PC-9 (cell line): ENCODE measurements at places on chromosomes 7 and 10.

DNA sequence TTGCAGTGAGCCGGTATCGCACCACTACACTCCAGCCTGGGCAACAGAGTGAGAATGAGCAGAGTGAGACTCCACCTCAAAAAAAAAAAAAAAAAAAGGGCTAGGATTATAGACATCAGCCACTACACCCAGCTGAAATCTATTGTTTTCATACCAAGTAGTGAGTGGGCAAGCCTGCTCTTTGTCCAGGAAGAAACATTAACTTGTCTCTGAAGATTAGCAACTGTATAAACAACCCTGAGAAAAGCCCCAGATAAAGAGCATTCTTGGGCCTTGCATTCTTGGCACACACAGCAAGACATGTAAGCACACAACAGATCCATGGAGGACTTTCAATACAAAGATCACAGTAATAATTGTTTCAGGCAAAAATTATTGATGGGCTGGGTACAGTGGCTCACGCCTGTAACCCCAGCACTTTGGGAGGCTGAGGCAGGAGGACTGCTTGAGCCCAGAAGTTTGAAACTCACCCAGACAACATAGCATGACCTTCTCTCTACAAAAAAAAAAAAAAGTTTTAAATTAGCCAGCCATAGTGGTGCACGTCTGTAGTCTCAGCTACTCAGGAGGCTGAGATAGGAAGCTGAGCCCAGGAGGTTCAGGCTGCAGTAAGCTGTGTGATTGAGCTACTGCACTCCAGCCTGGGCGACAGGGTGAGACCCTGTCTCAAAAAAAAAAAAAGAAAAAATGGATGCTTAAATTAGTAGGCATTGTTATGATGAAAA, 4.4 kb downstream of the PSPH start:
- no peak for DNase-seq

- no peak for DNase-seq
Observed at GRCh38 chr10:100710151-100710871, 35.1 kb upstream of the PAX2 start.

DNA sequence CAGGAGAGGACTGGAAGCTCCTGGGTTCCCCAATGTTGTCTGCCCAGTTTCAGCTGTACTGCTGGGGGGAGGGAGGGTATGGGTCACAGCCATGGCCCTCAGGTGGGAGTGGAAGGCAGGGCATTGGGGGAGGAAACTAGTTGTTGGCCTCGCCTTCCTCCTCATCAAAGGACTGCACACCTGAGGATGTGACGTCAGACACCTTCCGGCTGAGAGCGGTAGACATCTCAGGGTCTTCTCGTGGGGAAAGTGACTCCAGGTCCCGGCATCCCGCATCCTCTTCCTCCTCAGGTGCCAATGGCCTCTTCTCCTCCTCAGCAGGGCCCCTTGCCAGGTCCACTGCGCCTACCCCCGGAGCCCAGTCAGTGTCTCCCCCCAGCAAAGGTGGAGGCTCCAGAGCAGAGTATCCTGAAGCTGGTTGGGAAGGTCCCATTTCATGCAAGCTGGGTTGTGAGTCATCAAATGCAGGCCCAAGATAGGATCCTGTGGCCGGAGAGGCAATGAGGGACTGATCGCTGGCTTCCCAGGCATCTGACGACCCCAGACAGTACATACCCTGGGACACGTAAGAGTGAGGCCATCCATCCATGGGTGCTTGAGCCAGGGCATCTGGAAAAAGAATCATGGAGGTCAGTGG, 6.0 kb downstream of the FAM131B start:
- no peak for DNase-seq

- DNase-seq = no peak
Observed at GRCh38 chr7:96397936-96398598, 76.2 kb upstream of the SLC25A13 start.

DNA sequence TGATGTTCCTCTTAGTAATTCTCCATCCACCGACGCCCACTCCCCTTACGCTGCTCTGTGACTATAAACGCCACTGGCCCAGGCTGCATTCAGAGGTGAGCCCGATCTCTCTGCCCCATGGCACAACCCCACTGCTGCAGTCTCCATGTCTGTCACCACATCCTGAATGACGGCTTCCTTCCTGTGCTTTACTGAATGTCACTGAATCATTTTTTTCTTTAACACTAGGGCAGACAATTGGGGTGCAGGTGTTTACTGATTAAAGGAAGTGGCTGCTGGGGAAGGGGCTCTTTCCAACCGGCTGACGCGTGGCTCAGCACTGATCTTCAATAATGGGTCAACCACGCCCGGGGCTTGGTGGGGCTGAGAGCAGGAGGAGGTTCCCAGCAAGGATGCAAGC, 208.3 kb downstream of the USP6NL start:
- DNase-seq = no peak

GRCh38 chr7:114934713-114935112, 12.8 kb downstream of the MDFIC start:
- no peak for DNase-seq

DNA sequence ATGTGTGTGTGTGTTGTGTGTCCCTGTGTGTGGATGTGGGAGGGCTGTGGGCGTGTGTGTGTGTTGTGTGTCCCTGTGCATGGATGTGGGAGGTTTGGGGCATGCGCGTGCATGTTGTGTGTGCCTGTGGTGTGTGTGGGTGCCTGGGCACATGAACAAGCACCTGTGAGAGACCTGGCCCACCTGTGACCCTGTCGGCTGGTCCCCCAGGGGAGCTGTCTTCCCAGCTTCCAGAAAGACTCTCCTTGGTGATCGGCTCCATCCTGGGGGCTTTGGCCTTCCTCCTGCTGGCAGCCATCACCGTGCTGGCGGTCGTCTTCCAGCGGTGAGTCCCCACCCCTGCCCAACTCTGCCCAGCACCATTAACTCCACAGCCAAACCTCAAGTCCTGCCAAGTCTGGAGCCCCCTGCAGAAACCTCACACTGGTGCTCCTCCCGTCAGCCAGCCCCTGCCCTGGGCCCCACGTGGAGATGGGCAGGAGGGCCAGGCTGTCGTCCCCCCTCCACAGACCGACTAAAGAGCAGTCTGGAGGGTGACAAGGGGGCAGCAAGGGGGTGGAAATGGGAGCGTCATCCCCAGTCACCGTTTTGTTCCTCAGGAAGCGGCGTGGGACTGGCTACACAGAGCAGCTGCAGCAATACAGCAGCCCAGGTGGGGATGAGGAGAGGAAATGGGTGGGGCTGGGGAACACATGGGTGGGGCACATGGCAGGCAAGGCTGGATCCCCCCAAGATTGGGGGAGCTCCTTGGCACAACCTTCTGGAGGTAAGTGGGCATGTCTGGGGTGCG, 12.7 kb downstream of the EPHB6 start:
- peak; percentile 10 for DNase-seq

- DNase-seq = no peak
Observed at GRCh38 chr7:105815576-105815975, 60.8 kb downstream of the ATXN7L1 start.

GRCh38 chr7:135771051-135771450, 22.4 kb upstream of the FAM180A start:
- DNase-seq = no peak

DNA sequence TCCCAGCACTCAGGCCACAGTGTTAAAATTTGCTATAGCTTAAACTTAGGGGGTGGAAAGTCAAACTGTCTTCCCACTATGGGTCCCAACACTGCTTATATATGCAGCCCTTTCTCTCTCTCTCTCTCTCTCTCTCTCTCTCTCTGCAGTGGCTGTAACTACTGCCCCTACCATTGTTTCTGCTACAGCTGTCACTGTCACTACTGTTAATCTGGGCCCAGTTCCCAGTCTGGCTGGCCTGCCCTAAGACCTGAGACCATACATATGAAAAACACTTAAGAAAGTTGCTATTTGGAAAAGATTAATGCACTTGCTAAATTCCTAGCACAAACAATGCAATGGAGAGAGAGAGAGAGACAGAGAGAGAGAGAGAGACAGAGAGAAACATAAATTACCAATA, 78.6 kb downstream of the THSD7A start:
- no peak for DNase-seq

DNA sequence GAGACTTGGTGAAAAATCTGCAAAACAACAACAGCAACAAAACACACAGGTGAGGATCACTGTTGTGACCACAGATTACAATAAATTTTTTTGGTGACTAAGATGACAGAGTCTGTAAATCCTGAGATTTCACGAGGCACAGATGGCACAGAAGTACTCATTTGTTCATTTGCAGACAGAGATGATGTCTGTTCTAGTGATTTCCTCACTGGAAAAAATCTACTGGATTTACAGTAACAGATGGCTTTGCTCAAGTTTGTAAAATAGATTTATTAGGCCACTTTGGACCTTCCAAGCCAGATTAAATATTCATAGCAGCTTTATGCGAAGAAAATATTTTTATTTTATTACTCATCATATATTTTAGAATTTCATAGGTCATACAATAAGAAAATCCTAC, 113.5 kb upstream of the IL6 start:
- DNase-seq = no peak

- no peak for DNase-seq
Observed at GRCh38 chr7:24419077-24419476, 135.1 kb downstream of the NPY start.

- DNase-seq = no peak
Observed at GRCh38 chr7:25798344-25798743, 353.7 kb upstream of the NFE2L3 start.

- DNase-seq = no peak
Observed at GRCh38 chr10:47018026-47018735, 107.0 kb downstream of the PTPN20 start.

DNA sequence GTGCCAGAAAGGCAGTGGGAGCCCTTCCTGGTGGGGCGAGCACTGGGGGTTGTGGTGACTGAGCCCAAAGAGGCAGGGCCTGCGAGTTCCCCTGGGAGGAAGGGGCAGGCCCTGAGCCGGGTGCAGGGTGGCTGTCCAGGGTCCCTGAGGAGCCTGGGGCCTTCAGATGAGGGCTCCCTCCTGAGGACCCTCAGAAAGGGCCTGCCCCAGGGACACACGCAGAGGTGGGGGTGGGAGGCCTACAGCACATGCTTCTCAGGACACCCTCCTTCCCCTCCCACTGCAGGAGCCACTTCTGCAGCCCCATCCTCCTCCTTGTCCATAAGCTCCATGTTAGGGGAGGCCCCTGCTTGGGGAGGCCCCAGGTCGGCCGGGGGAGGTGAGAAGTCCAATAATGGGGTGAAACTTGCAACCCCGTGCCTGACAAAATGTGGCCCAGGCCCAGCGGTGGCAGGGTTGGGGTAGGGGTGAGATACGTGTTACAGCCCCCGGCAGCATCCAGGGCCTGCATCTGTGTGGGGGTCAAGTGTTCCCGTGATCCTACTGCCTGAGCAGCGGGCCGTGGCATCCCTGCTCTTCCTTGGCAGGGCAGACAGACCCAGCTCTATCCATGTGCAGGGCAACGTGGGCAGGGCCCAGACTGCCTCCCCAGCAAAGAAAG, 31.8 kb upstream of the RET start:
- no peak for DNase-seq

- peak; percentile 33 for DNase-seq
Observed at GRCh38 chr10:70671619-70672164, 614 bp upstream of the ADAMTS14 start.

GRCh38 chr10:3195286-3195685, 22.7 kb upstream of the PITRM1 start:
- DNase-seq = no peak

DNA sequence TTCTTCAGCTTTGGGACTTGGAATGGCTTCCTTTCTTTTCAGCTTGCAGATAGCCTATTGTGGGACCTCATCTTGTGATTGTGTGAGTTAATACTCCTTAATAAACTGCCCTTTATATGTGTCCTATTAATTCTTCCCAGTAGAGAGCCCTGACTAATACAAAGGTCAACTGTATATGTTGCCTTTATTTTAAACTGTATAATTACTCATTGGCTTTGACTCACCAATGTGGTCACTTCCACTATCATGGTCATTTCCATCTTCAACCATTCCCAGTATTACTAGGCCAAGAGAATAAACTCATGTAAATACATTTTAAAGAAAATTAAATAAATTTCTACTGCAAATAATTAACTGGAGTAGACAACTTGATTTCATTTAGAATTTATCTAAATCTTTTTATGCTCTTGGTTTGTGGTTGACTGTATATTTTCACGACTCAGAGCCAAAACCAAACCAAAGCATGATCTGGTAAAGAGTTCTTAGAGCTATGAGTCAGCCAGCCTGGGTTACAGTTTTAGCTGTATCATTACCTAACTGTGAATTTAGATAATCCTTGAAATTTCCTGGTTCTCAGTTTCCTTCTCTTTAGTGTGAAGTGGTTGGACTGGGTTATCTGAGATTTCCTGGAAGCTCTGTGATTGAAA, 188.4 kb downstream of the PPP1R3A start:
- no peak for DNase-seq

DNA sequence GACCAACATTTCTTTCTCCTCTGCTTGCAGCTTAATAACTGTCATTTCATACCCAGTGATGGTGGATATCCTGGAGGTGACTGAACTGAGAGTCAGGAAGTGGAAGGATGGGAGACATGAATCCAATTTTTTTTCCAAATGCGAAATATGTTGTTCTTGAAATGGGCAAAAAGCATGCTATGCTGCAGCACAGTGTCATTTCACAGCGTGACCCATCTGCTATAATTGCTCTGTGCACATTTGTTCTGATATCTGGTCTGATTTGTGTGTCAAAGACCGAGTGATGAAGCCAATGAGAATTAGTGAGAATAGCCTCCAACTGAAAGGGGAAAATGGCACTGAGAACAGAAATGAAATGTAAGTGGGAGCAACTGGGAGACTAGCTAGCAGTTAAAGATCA, 329.6 kb upstream of the PHYHIPL start:
- no peak for DNase-seq

GRCh38 chr7:129908181-129908580, 44.6 kb downstream of the UBE2H start:
- no peak for DNase-seq

DNA sequence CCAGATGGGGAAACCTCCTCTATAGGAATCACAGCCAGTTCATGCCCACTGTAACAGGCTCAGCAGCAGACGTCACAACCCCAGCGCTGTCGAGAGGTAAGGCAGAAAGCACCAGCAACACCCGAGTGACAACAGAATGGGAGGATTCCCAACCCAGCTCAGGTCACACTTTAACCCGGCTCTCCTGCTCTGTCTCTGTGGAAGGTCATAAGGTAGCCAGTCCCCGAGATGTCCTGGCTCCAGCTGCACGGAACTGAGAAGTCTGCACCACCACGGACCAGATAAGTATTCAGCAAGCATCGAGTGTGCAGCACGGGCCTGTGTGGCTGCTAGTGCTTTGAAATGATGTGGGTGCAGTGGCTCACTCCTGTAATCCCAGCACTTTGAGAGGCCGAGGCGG, 236.7 kb upstream of the TCERG1L start:
- no peak for DNase-seq

GRCh38 chr10:30987463-30987862, 44.2 kb downstream of the ZNF438 start:
- DNase-seq = no peak
